ENCODE measurements at places on chromosomes 12 and 14.

DNA sequence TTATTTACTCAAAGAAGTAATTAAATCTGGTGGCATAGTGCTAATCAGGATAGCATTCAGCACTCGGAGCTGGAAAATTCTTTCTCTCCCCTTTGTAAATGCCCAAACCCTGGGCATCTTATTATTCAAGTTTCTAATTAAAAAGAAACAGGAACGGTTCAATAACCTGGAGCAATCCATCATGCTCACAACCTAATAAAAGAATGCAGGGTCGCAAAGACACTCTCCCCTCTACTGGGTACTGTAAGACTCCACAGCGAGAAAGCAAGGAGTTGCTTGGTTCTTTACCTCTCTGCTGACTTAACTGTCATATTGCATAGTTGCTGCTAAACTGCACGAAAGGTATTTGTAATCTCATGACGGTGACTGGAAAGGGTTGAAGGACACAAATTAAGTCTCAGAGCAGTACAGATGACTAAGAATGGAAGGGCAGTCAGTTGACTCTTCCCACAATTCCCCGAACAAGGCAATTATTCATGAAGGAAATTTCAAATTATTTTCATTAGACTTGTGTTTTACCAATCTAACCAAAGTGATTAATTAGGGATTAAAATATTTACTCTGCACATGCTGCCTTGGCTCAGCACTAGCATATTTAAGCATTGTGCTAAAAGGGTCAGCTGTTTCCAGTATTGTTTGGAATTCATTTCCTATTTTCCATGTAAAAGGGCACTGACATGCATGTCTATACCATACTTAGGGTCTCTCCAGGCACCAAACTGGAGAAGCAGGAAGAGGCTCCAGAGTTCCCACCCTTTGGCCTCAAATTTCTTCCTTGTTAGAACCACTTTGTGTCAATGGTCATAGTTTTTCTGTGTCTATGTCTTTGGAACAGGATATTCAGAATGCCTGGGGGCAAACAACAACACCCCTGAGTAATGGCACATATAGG, 182.2 kb downstream of the EXOC5 start:
- no peak for DNase-seq

DNA sequence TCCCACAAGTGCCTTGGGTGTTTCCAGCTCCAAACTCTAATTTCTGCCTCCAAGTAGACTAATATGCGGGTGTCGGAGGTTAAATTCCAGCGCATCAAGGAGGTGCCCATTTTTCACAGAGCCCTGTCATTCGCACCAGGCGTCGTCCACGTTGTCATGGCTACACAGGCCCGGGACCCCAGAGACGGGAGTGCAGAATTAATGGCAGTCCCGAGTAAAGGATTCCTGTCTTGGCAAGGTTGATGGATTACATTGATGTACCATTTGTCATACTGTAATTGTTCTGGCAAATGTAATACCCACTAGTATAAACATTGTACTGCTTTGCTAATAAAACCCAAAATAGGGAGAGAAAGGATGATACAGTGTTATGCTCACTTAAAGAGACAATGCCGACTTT, 222.9 kb upstream of the MYL2 start:
- no peak for DNase-seq

- no peak for DNase-seq
Measured at GRCh38 chr14:85188836-85189235, 341.1 kb upstream of the FLRT2 start.

DNA sequence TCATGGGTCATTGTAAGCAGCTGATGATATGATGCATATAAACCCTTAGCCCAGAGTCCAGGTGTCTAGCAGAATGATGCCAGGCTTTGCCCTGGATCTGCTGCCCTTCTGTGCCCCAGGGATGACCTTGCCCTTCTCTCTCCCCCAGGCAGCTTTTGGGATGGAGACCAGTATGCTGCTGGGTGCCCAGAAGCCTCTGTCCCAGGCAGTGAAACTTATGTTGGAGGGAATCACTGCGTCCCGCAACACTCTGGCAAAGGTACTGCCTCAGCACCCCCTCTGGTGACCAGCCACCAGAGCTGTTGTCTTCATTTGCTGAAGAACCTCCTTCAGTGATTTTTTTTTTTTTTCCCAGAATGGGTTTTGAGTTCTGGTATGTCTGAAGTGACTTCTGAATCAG, 23.3 kb downstream of the CYP46A1 start:
- no peak for DNase-seq

DNA sequence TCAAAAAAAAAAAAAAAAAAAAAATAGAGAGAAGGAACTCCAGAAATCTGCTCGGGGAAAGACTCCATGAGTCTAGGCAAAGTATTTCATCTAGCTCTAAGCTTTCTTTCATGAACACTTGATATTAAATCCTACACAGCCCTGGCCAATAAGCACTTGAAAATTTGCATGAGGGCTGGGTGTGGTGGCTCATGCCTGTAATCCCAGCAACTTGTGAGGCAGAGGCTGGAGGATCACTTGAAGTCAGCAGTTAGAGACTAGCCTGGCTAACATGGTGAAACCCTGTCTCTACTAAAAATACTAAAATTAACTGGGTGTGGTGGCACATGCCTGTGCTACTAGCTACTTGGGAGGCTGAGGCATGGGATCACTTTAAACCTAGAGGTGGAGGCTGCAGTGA, 13.1 kb upstream of the METAP2 start:
- DNase-seq, result no peak

DNA sequence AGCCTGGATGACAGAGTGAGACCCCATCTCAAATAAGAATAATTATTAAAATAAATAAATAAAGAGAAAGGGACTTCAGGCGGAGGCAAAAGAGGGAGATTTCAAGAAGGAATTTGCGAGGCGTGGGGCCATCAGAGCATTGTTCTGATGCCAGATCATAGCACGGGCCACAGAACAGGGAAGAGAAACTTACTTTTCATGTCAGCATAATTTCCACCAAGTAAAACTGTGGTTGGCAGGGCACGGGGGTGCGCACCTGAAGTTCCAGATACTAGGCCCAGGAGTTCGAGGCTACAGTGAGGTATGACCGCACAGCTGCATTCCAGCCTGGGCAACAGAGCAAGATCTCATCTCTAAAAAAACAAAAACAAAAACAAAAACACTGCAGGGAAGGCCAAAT, 11.0 kb upstream of the PLBD1 start:
- DNase-seq, result no peak

- DNase-seq, result no peak
Measured at GRCh38 chr14:32786886-32787285, 151.8 kb upstream of the NPAS3 start.

GRCh38 chr12:85794531-85794930, 41.7 kb downstream of the RASSF9 start:
- no peak for DNase-seq

DNA sequence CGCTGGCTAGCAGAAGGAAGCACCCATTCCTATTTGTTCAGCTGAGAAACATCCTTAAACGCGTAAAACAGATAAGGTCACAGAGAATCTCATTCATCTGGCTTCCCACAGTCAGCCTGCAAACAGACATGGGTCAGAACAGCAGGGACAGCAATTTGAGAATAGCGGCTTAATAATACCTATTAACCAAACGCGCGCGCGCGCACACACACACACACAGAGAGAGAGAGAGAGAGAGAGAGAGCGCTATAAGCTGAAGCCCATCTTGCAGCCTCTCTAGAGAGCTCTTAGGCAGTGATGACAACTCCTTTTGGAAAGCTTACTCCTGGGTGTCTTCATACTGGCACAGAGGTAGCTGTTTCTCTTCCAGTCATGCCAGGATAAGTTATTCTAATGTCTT, 26.4 kb downstream of the TMEM132D start:
- DNase-seq, result no peak

GRCh38 chr12:66803930-66804329, 125.1 kb upstream of the GRIP1 start:
- no peak for DNase-seq

DNA sequence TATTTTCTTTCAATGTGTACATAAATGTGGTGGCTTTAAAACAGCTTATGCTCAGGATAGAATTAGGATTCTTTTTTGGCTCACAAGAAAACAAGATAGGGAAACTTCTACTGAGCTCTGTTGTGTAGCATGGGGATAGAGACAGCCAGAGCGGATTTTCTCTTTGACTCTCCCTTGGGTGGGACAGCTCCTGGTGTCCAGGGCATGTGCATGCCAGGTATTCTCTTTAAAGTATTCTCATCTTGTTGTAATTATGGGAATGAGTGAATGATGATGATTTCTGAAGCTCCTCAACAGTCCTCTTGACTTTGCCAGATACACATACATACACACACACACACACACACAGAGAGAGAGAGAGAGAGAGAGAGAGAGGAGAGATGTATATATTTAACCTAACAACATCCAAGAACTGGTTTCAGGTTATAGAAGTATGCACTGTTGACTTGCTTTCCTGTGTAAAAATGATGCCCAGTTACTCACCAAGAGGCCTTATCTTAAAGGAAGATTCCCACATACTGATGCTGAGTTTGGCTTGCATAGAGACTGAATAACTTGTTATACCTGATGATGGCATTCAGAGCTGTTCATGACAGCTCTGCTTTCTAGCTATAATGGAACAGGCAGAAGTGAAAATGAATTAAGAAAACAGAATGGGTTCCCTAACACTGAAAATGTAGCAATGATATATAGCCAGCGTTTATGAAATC, 387.5 kb downstream of the EGLN3 start:
- no peak for DNase-seq

GRCh38 chr14:103401223-103402214, 16.3 kb downstream of the MARK3 start:
- DNase-seq, result no peak

GRCh38 chr12:42282294-42282693, 43.6 kb downstream of the ZCRB1 start:
- DNase-seq, result no peak

DNA sequence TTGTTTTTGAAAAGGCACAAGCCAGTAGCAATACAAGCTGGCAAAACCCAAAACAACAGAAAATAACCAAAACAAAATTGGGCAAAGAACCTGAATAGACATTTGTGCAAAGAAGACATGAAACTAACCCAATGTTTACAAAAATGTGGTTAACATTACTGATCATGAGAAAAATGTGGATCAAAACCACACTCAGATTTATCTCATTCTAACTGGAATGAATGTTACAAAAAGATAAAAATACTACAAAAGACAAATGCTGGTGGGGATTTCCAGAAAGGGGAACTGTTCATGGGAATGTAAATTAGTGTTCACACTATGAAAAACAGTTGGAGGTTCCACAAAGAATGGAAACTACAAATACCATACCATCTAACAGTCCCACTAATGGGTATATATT, 26.6 kb downstream of the ASCL4 start:
- no peak for DNase-seq

DNA sequence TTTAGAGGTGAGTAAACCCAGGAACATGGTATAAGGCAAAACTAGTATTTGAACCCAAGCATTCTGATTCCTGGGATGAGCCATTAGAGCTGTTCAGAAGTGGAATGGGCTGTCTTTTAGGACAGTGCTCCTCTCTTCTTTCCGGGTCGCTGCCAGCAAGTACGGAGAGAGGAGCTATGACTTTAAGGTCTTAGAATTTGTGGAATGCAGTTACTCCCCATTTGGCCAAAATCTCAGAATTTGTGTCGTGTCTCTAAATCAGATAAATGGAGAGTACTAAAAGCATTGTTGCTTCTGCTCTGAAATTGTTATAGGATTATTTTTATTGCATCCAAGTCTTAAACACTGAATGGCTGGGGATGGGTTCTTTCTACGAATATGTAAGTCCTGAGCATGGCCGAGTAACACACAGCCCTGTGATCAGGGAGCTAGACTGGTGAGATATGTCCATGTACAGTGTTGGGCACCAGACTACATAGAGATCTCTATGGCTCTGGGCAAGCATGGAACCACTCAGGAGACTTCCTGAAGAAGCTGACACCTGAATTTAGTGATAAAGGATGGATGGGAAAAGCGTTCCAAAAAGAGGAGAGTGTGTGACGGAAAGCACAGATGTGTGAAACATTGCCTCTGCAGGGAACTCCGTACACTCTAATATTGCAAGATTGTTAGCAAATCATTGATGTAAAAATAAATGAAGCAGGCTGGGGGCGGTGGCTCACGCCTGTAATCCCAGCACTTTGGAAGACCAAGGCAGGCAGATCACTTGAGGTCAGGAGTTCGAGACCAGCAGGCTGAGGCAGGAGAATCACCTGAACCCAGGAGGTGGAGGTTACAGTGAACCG, 184.7 kb downstream of the SRGAP1 start:
- DNase-seq, result no peak

- no peak for DNase-seq
Measured at GRCh38 chr14:72677664-72678063, 216.2 kb downstream of the DPF3 start.

- no peak for DNase-seq
Measured at GRCh38 chr12:110906083-110906482, 14.3 kb downstream of the MYL2 start.

DNA sequence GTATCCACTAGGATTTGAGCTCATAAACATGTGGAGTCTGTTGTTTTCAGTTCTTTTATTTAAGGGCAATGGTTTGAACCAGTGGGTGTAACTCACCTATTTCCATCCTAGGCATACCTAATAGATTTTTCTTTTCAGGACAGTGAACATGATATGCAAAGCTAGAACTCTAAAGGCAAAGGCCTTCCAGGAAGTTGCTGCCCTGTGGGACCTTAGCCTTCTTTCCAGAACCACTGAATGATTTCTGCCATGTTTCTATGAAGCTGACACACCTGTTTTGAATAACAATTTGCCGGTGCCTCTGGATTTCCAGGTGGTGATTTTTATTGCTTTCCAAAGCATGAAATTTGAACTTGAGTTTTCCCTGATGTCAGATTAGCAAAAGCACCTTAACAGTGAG, 372.9 kb upstream of the FAR2 start:
- no peak for DNase-seq

DNA sequence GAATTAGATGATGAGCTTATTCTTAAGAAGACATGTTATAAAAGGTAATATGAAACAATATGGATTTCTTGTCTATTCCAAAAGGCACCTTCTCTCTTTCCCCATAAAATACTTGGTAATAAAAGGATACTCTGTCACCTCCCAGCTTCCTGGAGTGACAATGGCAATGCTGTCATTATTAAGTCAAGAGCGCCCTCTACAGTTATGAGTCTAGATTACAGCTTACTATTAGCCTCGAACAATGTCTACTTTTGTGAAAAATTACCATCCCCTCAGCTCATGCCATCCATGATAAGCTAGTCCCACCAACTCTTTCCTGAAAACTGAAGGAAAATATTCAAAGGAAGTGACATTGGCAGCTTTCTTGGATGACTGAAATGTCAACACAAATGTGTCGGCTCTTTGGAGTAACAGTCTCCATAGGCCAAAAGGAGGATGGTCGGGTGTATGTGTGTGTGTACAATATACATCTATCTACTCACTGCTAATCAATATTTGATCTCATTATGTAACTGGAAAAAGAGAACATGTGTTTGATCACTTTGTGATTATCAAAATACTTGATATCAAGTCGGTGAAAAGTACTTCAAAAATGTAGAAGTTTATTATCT, 48.7 kb upstream of the CDKN3 start:
- DNase-seq, result no peak
